ENCODE measurements at places on chromosomes 5 and 9. TPM values are rescaled to one million over a fixed set of nuclear protein-coding genes. Genes with fewer than 3 reads are reported as not detected.
A peak's percentile ranks its signal among the peaks of the same experiment; 100 is the strongest.

- no peaks in the 10 kb centered on the region for H3K27me3 ChIP-seq
- DNase-seq, result no peak
- H3K36me3 ChIP-seq, result no peaks in the 10 kb centered on the region
- H3K4me3 ChIP-seq, result no peak overlapping the region
- no peaks in the 10 kb centered on the region for H3K4me1 ChIP-seq
Observed at GRCh38 chr5:24232041-24232440, 412.7 kb downstream of the CDH10 start.

- H3K27me3 ChIP-seq, result peaks cover 5% of the 10 kb centered on the region
- no peak overlapping the region for H3K27ac ChIP-seq
- no peak overlapping the region for H3K4me3 ChIP-seq
- no peaks in the 10 kb centered on the region for H3K36me3 ChIP-seq
- no peaks in the 10 kb centered on the region for H3K4me1 ChIP-seq
Observed at GRCh38 chr9:131799177-131799823, 59.4 kb upstream of the RAPGEF1 start.

DNA sequence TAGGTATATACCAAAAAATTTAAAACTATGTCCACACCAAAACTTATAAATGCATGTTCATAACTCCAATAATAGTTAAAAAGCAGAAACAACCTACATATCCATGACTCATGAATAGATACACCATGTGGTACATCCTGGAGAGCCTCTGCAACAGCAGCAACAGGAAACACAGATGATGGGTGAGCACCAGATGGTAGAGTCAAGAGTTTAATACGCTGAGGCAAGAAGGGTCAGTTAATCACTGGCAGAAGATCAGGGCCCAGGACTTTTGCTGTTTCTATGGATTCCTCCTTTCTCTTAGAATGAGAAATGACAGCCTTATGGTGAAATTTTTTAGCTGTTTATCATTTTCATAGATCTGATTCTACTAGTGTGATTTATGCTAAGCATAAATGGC, 351.8 kb upstream of the ADAMTSL1 start:
- H3K27ac ChIP-seq, result no peak overlapping the region
- H3K27me3 ChIP-seq, result no peaks in the 10 kb centered on the region
- peak; percentile 25 for DNase-seq
- no peaks in the 10 kb centered on the region for H3K4me1 ChIP-seq
- H3K36me3 ChIP-seq, result no peaks in the 10 kb centered on the region

Gene AK8
- 0.83 TPM for total RNA-seq

Gene PFN3
- not detected for total RNA-seq
